ENCODE measurements at places on chromosomes 12 and 14.

DNA sequence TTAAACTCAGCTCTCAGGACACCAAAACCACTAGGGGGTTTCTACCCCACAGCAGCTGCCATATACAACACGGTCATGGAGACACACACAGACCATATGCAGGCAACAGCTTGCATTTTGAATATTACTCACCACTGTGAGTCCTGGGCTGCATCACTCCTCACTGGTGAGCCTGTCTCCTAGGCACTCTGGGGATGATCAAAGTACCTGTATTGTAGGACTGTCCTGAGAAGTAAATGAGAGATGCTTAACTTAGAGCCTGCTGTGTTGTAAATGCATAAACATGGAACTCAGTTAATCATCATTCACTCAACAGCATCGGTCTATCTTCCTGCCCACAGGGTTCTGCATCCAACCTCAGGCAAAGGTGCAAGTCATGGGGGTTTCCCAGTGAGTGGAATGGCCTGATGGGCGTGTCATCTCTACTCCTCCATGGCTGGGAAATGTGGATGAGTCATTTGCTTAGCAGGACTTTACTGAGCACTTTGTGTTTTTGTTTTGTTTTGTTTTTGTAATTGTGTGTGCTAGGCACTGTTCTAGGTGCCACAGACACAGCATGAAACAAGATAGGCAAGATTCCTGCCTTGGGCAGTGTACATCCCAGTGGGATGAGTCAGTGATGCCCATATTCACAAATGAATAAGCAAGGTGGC, 1141.2 kb upstream of the TMEM132C start:
- H3K36me3 ChIP-seq, result no peaks in the 10 kb centered on the region
- peaks cover 16% of the 10 kb centered on the region for H3K27me3 ChIP-seq
- H3K4me1 ChIP-seq, result peaks cover 5% of the 10 kb centered on the region
- peak; percentile 84 for ATAC-seq
- H3K27ac ChIP-seq, result peak overlapping the region; percentile 74
- peak overlapping the region; percentile 29 for H3K4me3 ChIP-seq

GRCh38 chr12:23474438-23474976, 475.0 kb downstream of the SOX5 start:
- H3K27me3 ChIP-seq, result no peaks in the 10 kb centered on the region
- ATAC-seq, result no peak
- no peaks in the 10 kb centered on the region for H3K4me1 ChIP-seq
- no peak overlapping the region for H3K27ac ChIP-seq
- H3K4me3 ChIP-seq, result no peak overlapping the region

- H3K4me1 ChIP-seq, result no peaks in the 10 kb centered on the region
- no peak overlapping the region for H3K4me3 ChIP-seq
- no peaks in the 10 kb centered on the region for H3K36me3 ChIP-seq
These were observed 17.7 kb upstream of the SPTSSA start for GRCh38 chr14:34479694-34480093.

DNA sequence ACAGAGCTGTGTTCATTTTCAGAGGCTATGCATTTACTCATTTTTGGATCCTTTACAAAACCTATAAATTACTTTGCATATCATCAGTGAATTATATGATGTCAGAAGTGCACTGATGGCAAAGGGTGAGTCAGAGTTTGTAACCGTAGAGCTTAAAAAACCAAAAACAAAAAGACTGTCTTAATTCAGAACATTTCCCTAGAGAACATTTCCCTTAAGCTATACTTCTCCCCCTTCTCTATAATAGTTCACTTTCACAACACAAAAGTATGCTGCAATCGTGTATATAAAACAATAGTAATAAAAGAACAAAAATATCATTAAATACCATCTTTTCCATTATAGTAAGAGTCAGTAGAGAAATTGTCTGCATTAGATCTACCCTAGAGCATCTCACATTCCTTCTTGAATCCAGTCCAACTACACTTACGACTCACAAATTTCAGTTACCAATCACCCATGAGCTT, 934.9 kb downstream of the LRFN5 start:
- no peaks in the 10 kb centered on the region for H3K36me3 ChIP-seq
- H3K4me1 ChIP-seq, result no peaks in the 10 kb centered on the region
- no peak for ATAC-seq
- no peak overlapping the region for H3K4me3 ChIP-seq

- no peaks in the 10 kb centered on the region for H3K4me1 ChIP-seq
- no peak overlapping the region for H3K27ac ChIP-seq
- H3K27me3 ChIP-seq, result peaks cover 35% of the 10 kb centered on the region
- H3K4me3 ChIP-seq, result no peak overlapping the region
- H3K36me3 ChIP-seq, result no peaks in the 10 kb centered on the region
- peak; percentile 89 for ATAC-seq
These were observed 359.4 kb upstream of the SFSWAP start for GRCh38 chr12:131351319-131352028.

GRCh38 chr12:7645395-7646177, 20.1 kb downstream of the APOBEC1 start:
- no peak overlapping the region for H3K4me3 ChIP-seq
- no peak overlapping the region for H3K27ac ChIP-seq
- H3K4me1 ChIP-seq, result peaks cover 5% of the 10 kb centered on the region

DNA sequence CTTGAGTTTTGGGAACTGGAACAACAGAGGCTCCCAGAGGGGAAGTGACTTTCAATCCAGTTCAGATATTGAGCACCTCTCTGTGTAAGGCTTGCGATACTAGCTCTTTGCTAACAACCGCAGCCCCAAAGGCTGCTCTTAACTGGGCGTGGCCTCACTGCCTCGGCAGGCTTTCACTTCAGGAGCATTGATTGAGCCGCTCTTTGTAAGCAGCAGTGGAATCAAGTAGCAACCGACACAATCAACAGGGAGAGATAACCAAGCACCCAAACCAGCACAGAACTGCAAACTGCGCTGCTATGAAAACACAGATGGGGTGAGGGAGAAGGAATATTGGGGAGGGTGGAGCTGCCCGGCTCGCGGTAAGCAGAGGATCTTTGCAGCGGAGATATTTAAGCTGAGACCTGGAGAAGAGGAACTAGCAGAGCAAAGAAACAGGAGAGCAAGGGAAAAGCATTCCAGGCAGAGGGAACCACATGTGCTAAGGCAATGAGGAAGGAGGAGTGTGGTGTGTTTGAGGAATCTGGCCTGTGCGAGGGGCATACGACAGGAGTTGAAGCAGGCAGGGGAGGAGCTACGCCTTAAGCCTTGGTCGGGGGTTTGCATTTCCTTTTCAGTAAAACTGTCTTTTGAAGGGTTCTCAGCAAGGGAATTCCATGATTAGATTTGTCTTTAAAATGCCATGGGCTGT, 17.3 kb upstream of the YY1 start:
- ATAC-seq, result peak; percentile 93
- H3K4me1 ChIP-seq, result peaks cover 21% of the 10 kb centered on the region
- H3K36me3 ChIP-seq, result no peaks in the 10 kb centered on the region
- no peak overlapping the region for H3K4me3 ChIP-seq

DNA sequence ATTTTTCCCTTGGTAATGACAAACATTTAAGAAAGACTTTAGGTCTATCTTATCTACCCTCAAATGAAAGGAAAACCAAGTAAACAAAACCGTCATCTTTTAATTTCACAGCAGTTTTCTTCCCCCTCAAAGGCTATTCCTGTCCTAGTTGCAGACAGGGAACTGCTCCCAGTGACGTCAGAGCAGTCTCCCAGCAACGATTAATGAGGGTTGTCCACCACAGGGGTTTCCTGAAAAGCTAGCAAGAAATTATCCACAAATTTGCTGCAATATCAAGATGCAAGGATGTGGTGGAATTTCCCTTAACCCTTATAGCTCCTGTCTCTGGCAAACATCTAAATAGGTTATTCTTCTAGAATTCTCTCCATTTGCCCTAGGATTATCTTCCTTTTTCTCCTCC, 89.1 kb upstream of the STAC3 start:
- no peak for ATAC-seq
- H3K4me1 ChIP-seq, result peaks cover 13% of the 10 kb centered on the region
- H3K36me3 ChIP-seq, result peaks cover 38% of the 10 kb centered on the region
- H3K27ac ChIP-seq, result no peak overlapping the region

- H3K27me3 ChIP-seq, result no peaks in the 10 kb centered on the region
- H3K4me1 ChIP-seq, result peaks cover 29% of the 10 kb centered on the region
- peak; percentile 69 for ATAC-seq
- H3K36me3 ChIP-seq, result no peaks in the 10 kb centered on the region
- peak overlapping the region; percentile 81 for H3K27ac ChIP-seq
These were observed 24.3 kb upstream of the PARP11 start for GRCh38 chr12:3897371-3897971.

DNA sequence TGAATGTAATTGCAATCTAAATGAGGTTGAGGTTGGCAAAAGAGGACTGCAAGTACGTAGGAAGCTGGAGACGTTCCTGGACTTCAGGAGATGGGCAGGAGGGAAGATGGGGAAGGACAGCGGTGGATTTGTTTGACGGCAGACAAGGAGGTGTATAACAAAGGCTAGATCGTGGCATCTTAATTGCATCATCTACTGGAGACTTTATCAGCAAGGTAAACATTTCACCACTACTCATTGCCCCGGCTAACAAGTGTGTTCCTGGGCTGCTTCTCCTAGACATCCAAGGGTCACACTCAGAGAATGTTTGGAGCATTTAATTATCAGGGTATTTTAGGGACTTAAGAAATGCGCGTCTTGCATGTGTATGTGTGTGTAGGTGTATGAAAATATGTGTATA, 128.5 kb downstream of the KCNK10 start:
- H3K27ac ChIP-seq, result no peak overlapping the region
- no peaks in the 10 kb centered on the region for H3K36me3 ChIP-seq
- peaks cover 41% of the 10 kb centered on the region for H3K27me3 ChIP-seq
- no peak for ATAC-seq

- no peak overlapping the region for H3K27ac ChIP-seq
- no peaks in the 10 kb centered on the region for H3K36me3 ChIP-seq
- no peaks in the 10 kb centered on the region for H3K4me1 ChIP-seq
- peaks cover 4% of the 10 kb centered on the region for H3K27me3 ChIP-seq
- no peak overlapping the region for H3K4me3 ChIP-seq
- ATAC-seq, result no peak
These were observed 1.2 kb upstream of the CMTM5 start for GRCh38 chr14:23375527-23376251.

GRCh38 chr14:100651999-100652508, 64.8 kb upstream of the BEGAIN start:
- no peaks in the 10 kb centered on the region for H3K4me1 ChIP-seq
- no peaks in the 10 kb centered on the region for H3K36me3 ChIP-seq
- no peak for ATAC-seq
- H3K27ac ChIP-seq, result no peak overlapping the region
- H3K4me3 ChIP-seq, result no peak overlapping the region

GRCh38 chr14:87944987-87945604, 47.9 kb downstream of the GALC start:
- no peak overlapping the region for H3K27ac ChIP-seq
- H3K36me3 ChIP-seq, result peaks cover 94% of the 10 kb centered on the region
- no peaks in the 10 kb centered on the region for H3K27me3 ChIP-seq
- no peaks in the 10 kb centered on the region for H3K4me1 ChIP-seq
- no peak overlapping the region for H3K4me3 ChIP-seq

DNA sequence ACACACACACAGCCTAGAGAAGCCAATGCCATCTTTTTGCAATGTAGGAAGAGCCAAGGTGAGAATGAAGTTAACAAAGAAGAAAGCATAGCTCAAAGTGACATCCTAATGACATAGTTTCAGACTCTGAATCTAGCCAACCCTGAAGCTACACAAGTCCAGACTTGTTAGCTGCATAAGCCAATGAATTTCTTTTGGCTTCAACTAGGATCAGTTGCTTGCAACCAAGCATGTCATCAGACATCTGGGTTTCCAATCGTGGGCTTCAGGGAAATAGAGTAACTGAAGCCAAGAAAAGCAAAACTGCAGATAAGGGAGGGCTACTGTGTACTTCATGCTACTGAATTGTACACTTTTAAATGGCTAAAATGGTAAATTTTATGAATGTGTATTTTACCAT, 4.4 kb upstream of the GPHN start:
- H3K4me1 ChIP-seq, result no peaks in the 10 kb centered on the region
- H3K27ac ChIP-seq, result no peak overlapping the region
- ATAC-seq, result no peak
- no peak overlapping the region for H3K4me3 ChIP-seq
- peaks cover 3% of the 10 kb centered on the region for H3K27me3 ChIP-seq

DNA sequence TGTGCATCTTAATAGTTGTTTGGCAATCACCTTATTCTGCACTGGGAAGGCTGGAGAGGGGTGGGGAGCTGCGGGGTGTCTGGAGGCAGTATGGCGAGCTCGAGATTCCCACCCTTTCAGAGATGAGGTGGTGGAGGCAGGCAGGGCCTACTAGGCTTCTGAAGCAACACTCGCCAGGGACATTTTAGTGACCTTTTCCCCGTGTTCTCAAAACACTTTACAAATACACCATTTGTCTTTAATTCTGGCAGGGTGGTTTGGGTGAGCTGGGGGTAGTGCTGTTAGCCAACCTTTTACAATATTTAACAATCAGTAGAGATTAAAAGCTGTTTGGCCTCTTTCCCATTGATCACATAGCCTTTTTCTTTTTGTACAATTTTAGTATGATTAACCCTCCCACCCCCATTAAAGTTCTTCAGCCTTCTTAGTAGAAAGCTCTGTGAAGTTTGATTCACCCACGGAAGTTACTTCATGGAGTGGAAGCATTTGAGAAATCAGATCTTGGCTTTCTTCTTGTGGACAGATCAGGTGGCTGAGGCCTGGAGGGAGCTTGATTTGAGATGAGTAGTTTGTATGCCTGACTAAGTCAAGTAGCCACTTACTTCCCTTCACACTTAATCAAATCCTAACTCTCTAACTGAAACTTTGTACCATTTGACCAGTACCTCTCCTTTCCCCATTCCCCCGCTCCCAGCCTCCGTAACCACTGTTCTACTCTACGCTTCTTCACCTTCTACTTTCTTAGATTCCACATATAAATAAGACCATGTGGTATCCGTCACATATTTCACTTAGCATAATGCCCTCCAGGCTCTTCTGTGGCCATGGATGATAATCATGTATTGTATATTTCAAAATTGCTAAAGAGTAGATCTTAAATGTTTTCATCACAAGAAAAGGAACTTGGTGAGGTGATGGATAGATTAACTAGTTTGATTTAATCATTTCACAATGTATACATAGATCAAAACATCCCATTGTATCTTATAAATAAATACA, 41.0 kb downstream of the TRAF3 start:
- H3K4me1 ChIP-seq, result peaks cover 65% of the 10 kb centered on the region
- peak; percentile 21 for ATAC-seq
- no peaks in the 10 kb centered on the region for H3K27me3 ChIP-seq
- peak overlapping the region; percentile 100 for H3K27ac ChIP-seq
- peak overlapping the region; percentile 97 for H3K4me3 ChIP-seq
- H3K36me3 ChIP-seq, result peaks cover 93% of the 10 kb centered on the region

GRCh38 chr12:68206446-68206845, 19.2 kb downstream of the IL26 start:
- H3K36me3 ChIP-seq, result no peaks in the 10 kb centered on the region
- H3K4me1 ChIP-seq, result peaks cover 13% of the 10 kb centered on the region
- no peak for ATAC-seq
- H3K27ac ChIP-seq, result no peak overlapping the region

DNA sequence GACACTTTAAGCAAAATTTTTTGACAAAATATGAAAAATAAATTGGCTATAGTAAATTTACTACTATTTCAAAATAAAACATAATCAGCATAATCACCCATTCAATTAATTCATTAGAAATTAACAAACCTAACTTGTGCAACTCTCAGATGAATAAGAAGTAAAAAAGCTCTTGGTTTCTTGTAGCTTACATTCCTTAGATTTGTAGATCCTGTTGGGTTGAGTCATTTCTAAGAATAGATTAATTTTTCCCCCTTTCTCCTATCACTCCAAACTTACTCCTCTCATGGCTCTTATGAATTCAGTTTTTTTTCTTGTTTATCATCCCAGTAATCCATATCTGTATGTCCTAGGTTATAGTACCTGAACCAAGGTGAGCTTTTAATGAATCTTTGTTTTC, 230.9 kb upstream of the LRIG3 start:
- no peaks in the 10 kb centered on the region for H3K36me3 ChIP-seq
- H3K27ac ChIP-seq, result no peak overlapping the region
- H3K27me3 ChIP-seq, result peaks cover 3% of the 10 kb centered on the region
- no peaks in the 10 kb centered on the region for H3K4me1 ChIP-seq

Data from activated T-helper 17 cell treated with anti-CD3 and anti-CD28 coated beads, Interleukin-2, amount 50 U/mL, for 72 hours (primary cell).